HT1080 (cell line): ENCODE measurements at places on chromosomes 3 and 15. TPM values are rescaled to one million over a fixed set of nuclear protein-coding genes. Genes with fewer than 3 reads are reported as not detected.

Gene IQCH
- total RNA-seq, result 3.5 and 5.0 TPM in 2 replicates

GRCh38 chr3:97831140-97831539 is 9.3 kb downstream of the CRYBG3 start:
- DNase-seq, result no peak

Gene GNAT1
- not detected in 2 replicates for total RNA-seq

Gene CHRNA3
- not detected in 2 replicates for total RNA-seq
